Caki2 (cell line): ENCODE measurements at places on chromosomes 3 and 15. TPM values are rescaled to one million over a fixed set of nuclear protein-coding genes. Genes with fewer than 3 reads are reported as not detected.

Gene REC114
- total RNA-seq: not detected in 2 replicates

DNA sequence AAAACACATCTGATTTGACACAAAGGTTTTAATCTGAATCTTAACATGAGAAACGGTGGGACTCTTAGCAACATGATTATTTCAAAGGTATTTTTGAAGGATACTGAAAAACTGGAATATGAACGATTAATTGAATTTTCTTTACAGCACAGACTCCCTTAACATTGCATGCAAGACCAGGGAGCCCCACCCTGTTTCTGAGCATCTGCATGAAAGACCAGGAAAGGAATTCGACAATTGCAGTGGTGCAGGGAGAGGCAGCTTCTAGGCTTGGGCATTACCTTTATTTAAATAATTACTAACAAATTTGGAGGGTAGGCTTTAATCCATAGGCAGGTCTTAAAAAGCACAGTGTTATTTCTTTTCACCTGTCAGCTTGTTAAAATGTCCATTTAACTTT is 240.6 kb upstream of the TOPAZ1 start:
- DNase-seq: no peak

DNA sequence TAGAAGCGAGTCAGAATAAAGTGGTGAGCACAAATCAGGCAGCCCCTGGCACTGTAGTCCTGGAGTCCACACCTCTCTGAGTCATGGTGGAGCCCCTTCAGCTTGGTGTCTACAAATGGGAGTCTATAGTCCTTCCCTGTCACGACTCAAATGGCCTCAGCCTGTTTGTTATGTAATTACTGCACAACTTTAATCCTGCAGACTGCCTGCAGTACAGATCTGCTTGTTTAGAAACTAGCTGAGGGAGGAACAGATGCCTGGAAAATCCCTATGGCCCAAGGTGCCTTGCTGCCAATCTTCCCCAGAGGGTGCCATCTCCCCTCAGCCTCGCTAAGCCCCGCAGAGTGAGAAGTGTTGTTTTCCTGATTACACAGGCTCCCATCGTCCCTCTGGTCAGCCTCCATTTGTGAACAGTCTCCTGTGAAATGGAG is 3.9 kb upstream of the CXCR6 start:
- DNase-seq: no peak

DNA sequence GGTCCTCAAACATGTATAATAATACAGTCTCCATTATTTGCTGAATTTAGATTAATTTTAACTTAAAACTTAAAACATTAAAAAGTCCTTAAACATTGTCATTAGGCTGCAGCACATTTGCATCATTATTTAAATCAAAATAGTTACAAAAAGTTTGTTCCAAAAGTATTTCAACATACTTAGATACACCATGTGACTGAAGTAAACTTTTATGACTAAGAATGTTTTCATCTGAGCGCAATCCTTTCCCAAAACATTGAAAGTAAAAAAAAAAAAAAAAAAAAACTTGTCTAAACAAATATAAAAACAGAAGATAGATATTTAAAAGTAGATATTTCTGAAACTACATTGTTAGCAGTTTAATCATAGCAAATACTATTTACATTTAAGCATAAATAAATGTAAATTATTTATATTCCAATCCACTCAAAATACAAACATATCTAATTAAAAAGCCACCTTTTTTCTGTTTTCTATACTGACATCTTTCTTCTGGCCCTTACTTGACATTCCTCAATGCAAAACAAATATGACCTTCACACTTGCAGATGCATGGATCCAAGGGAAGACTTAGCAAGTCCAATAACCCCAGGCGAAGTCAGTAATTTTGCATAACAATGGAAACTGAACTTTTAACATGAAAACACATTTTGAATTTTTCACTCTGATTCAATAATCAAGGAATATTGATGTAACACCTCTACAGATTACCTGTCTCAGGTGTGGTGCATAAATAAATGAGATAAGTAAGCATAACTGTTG is 10.3 kb downstream of the FAM227B start:
- no peak for DNase-seq
